Left cardiac atrium (tissue), 4 donors: ENCODE measurements at places on chromosomes 2 and 18. TPM values are rescaled to one million over a fixed set of nuclear protein-coding genes. Genes with fewer than 3 reads are reported as not detected.
A peak's percentile ranks its signal among the peaks of the same experiment; 100 is the strongest.

Gene CYP1B1
- 115 TPM for total RNA-seq

Gene GCG
- total RNA-seq: not detected

Gene PSMG2
- total RNA-seq: 45.9 TPM

Gene DAPL1
- not detected for total RNA-seq

Gene EFR3B
- 7.5 TPM for total RNA-seq

- DNase-seq: no peak
These were observed 756.4 kb upstream of the CDH7 start for GRCh38 chr18:64994370-64994769.

- no peak for DNase-seq
These were observed 113.8 kb upstream of the HAAO start for GRCh38 chr2:42906111-42906556.

GRCh38 chr2:208049441-208049840, 24.1 kb upstream of the PLEKHM3 start:
- no peak for DNase-seq

DNA sequence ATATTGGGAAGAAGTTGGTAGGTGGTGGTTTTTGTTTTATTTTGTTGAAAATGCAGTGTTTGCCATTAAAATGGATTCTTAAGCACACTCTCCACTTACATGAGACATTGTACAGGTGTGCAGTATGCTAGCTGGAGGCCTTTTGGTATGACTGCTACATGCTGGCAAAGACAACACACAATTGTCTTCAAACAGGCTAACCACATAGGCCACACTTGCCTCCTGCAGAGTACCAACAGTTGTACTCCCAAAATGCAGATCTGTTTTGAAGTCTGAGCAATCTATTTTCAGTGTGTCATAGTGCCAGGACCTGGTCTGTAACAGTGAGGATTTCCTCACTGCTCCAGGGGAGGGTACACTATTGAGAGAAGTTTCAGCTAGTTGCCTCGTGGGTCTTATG, 213.6 kb downstream of the ZRANB3 start:
- DNase-seq: no peak

DNA sequence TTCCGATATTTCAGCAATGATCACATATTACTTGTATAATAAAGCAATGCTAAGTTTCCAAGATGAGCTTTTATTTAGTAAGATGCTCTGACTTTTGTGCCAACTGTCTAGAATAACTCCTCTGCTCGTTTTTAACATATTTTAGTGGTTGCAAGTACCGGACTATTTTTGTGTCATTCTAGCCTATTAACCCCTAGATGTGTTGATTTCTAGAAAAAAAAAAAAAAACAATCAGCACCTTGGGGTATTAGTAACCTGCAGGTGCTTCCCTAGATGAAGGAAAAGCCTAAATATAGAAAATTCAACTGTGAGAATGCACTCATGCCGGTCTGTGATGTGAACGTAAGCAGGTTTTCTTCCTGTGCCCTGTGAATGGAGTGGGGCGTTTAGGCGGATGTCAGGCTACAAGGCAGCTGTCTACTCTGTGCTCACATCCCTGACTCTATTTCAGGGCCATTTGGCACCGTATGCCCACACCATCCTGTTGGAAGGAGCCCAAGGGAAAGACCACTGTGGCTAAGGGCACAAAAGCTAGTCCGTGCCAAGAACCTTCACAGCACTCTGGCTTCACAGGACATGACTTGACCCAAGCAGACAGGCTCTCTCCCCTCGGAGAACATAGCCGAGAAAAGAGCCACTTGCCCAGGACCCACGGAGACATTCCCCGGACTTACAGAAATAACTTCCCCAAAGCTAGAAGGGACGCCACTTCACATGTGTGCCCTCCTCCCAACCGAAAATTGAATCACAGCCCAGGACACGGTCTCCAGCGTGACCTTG, 60.9 kb upstream of the AGAP1 start:
- peak; percentile 33 for DNase-seq

- no peak for DNase-seq
These were observed 9.8 kb downstream of the MYOM1 start for GRCh38 chr18:3209859-3210569.

DNA sequence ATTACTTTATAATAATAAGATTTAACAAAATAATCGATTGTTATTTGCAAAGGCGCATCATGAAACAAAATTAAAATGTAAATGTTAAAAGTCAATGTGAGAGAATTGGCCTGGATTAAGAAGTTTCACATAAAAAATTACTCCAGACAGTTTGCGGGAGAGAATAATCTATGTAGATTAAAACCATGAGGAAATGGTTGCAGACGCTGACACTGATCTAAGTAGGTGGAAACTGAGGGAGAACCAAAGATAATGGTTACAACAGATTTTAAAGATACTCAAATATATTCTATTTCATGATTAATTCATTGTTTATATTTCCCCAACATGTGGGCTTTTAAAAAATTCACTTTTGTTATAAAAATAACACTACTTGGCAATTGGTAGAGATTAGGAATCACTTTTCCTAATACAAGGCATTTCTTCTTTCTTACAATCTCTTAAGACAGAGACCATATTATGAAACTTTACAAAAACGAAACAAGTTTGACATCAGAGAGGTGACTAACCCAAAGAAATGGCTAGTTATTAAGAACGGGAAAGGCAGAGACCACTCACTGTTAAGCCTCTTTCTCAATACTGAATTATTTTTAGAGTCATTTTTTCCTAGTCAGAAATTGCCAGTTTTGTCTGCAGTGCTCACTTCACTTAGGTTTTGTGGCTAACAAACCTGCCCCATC, 1.6 kb downstream of the KANSL1L start:
- DNase-seq: no peak

- no peak for DNase-seq
These were observed 206.8 kb upstream of the HDAC4 start for GRCh38 chr2:239607517-239608191.

DNA sequence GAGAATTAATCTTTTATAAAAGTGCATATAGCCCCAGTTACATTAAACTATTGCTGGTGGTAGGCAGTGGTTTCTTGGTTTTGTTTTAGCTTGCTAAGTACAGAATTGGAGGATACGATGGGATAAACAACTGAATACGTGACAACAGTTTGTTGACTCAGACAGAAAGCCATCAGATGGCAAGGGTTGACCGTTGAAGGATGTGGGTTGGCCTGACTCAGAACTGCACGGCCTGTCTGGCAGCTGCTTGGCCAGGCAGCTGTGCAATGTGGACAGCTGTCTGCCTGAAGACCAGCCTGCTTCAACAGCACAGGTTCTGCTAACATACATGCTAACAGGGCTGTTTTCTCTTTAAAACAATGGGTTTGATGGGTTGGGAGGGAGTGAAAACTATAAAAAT, 46.6 kb downstream of the PRKRA start:
- no peak for DNase-seq

GRCh38 chr2:105329197-105329554, 359 bp downstream of the TGFBRAP1 start:
- DNase-seq: no peak
